ENCODE measurements at places on chromosomes 1 and 21.

- DNase-seq = no peak
Measured at GRCh38 chr1:8351693-8352470, 34.0 kb downstream of the SLC45A1 start.

DNA sequence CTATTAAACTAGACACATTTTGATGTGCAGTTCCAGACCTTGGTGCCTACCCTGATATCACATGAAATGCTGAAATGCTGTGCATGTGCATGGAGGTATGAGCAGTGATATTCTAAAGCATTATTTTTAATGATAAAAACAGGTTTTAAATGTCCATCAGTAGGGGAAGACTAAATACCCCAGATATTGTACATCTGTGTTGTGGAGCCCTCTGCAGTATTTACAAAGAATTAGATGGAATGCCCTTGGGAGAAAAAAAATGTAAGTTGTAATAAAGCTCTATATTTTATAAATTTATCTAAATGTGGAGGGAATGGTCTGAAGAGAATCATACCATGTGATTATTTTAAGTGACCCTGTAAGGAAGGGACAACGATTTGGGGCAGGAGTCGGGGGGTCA is 39.1 kb upstream of the IGSF5 start:
- no peak for DNase-seq

- DNase-seq = no peak
Measured at GRCh38 chr1:164256456-164256855, 302.5 kb upstream of the PBX1 start.

- DNase-seq = no peak
Measured at GRCh38 chr1:151813271-151813977, 8.2 kb upstream of the LINGO4 start.

DNA sequence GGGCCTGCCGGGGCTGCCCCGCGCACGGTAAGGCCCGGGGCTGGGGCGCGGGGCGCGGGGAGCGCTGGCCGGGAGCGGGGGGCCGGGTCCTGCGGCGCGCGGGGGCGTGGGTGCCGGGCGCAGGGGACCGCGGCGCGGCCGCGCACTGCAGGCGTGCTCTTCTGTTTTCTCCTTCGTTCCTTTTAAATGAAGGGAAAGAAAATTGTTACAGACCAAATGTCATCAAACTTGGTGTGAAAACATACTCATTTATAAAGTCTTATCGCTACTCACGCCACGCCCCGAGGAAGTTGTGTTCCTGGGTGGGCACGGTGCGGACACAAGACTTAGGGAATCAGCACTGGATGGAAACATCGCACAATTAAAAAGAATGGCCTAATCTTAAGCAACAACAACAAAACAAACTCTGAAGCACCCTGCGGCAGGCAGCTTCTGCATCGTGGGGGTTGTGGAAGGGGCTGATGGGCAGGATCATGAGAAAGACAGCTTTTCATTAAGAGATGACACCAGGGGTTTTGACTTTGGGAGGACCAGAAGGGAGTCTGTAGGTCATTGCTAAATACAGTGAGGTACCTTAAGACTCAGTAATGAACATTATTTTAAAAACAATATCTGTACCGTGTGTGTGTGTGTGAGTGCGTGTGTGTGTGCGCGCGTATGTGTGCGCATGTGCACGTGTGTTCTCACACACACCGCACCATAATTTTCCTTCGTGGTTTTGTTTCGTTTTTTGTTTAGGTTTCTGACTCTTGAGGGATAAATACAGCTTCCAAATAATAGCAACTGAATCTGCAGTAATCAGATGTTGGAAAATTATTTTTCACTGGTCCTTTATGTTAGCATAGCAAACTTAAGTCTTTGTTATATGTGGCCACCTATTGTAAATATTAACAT is 548 bp downstream of the B3GALT5 start:
- DNase-seq = no peak
